ENCODE measurements at places on chromosomes 2 and 18.

- DNase-seq: no peak
Observed at GRCh38 chr18:41660654-41661053, 294.4 kb upstream of the PIK3C3 start.

GRCh38 chr18:9643549-9643948, 29.2 kb upstream of the PPP4R1 start:
- DNase-seq: no peak

GRCh38 chr2:64655018-64655664, 1.4 kb upstream of the SERTAD2 start:
- no peak for DNase-seq

- no peak for DNase-seq
Observed at GRCh38 chr2:10326707-10327594, 24.2 kb downstream of the HPCAL1 start.

DNA sequence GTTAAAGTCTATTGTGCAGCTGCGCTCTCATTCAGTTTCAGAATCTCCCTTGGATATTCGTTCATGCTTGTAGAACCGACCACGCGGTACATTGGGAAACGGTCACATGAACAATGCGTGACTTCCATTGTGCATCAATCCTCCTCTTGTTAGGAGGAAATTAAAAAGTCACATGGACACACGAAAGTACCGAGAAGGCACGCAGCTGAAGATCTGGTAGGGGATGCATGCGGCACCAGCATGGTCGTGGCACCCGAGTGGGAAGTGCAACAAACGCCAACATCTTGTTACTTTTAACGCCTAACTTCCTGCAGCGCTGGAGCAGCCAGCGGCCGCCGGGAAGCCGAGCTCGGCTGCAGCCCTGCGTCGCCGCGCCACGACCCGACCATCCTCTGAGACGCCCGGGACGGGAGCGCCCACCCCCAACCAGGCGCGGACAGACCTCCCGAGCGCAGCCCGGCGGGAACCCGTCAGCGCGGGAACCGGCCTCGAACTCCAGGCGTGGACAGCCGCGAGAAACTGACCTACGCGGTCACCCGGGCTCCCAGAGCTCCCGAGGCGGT, 412 bp downstream of the OSBPL1A start:
- DNase-seq: peak; percentile 41

DNA sequence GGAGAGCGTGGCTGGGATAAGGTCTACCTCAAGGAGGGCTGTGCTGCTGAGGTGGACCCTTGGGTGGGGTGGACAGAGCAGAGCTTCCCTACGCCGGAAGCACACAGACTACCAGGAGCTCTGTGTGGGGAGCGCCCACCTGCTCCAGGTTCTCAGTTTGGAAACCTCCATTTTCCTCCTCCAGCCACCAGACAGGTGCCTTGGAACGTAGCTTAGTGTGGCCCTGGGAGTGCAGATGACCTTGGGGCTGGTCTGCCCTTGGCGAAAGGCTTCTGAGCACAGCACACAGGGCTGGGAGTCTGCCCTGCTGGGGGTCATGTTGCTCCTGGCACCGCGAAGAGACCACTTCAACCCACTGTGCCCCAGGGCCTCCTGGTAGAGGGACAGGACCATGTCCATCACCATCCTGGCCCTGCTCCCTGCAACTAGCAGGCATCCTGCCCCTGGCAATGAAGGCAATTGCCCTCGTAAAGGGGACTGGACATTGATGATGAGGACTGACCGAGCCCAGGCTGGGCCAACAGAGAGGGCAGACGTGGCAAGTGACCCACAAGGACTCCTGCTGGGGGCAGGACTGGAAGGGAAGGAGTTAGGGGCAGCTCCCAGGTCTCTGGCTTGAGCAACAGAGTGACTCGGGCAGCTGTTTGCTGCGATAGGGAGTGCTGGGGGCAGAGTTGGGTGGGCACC, 214.7 kb downstream of the CYP26B1 start:
- no peak for DNase-seq

DNA sequence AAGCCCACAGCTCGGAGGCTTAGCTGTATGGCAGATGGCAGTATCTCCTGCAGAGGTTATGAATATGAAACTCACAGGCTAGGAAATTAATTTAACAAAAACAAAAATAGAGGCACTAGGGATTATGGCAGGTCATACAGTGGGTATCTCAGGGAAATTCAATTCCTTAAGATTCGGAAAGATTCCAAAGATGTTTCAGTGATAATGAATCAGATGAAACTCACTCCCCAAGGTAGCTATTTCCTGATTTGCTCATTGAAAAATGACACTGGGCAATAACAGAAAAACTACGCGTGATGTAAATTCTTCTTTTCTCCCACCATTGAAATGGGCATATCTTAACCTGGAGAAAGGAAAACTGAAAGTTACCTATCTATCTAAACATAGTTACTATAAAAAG, 414.1 kb downstream of the STK39 start:
- DNase-seq: no peak

DNA sequence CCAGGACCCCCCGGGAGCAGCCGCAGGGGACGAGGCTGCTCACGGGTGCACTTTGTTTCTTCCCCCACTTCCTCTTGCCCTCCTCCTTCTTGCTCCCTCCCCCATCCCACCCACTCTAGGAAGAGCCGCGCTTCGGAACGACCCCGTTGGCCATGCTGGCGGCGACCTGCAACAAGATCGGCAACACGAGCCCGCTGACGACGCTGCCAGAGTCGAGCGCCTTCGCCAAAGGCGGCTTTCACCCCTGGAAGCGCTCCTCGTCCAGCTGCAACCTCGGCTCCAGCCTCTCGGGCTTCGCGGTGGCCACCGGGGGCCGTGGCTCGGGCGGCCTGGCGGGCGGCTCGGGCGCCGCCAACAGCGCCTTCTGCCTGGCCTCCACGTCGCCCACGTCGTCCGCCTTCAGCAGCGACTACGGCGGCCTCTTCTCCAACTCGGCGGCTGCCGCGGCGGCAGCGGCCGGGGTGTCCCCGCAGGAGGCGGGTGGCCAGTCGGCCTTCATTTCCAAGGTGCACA, 1.3 kb downstream of the SP9 start:
- peak; percentile 9 for DNase-seq

DNA sequence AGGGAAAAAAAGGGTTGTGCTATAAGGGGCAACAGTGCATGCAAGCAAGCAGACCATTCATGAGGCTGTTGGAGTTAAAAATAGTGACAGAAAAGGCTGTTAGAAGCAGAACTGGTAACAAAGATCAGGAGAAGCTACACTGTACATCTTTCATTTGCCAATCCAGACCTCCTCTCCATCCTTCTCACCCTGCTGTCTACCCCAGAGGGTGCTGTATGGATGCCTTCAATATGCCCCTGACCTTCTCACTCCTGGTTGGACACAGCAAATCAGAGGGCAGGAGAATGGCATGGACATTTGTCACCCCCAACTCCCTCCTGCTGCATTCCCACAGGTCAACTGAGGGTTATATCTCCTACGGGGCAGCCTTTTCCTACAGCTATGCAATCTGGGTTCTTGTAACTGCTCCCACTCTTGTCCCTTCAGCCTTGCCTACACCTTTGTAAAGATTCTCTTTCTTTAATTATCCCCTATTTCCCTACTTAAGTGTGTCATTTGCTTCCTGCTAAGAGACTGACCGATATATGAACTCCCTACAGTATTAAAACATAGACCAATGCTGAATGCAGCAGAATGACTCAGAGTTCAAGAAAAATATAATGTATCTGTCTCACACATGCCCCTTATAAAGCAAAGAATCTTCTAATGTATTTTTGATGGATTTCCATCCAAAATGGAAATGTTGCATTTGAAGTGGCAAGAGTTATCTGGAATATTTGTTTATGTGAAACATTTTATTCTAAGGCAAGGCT, 169.2 kb upstream of the NCKAP5 start:
- no peak for DNase-seq

DNA sequence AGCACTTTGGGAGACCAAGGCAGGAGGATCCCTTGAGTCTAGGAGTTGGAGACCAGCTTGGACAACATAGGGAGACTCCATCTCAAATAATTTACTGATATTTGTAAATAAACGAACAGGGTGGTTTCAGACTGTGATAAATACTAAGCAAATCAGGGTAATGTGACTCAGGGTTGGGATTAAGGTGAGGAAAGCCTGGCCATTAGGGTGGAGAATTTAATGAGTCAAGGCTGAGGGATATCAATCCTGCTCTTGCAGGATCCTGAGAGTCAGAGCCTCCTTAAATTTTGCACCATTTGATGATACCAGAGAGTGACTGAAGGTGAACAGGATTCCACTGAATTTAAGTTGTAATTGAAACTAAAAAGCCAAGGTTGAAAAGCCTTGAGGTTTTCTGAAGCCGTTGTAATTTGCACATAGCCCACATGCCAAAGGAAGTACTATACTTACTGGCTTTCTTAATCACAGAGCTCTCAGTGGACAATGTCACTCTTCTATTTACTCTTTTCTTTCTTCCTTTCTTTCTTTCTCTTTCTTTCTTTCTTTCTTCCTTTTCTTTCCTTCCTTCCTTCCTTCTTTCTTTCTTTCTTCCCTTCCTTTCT, 28.6 kb upstream of the AP1S3 start:
- DNase-seq: peak; percentile 26

- DNase-seq: no peak
Observed at GRCh38 chr2:100267751-100268150, 54.5 kb downstream of the LONRF2 start.

- no peak for DNase-seq
Observed at GRCh38 chr2:133365117-133365516, 203.1 kb downstream of the NCKAP5 start.

DNA sequence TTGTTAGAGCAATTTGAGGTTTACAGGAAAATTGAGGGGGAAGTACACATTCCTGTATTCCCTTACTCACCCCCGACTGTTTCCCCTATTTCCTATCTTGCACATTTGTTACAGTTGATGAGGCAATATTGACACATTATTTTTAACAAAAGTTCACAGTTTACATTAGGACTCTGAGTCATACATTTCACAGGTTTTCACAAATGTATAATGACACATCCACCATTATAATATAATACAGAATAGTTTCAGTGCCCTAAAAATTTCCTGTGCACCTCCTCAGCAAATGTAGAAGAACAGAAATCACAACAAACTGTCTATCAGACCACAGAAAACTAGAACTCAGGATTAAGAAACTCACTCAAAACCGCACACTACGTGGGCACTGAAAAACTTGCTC, 160.6 kb upstream of the RMP24 start:
- no peak for DNase-seq

DNA sequence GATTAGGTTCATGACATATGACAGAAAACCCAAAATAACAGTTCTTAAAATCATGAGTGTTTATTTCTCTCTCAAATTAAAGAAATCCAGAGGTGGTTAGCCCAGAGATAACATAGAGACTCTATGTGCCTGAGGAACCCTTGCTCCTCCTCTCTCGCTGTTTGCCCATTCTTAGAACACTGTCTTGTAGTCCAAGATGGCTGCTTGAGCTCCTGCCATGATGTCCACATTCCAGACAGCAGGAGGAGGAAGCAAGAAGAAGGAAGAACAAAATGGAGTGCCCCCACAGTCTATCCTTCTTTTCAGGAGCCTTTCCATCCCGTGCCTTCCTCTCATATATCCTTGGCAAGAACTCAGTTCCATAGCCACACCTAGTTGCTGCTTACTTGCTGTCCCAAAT, 13.9 kb upstream of the ST8SIA5 start:
- no peak for DNase-seq

DNA sequence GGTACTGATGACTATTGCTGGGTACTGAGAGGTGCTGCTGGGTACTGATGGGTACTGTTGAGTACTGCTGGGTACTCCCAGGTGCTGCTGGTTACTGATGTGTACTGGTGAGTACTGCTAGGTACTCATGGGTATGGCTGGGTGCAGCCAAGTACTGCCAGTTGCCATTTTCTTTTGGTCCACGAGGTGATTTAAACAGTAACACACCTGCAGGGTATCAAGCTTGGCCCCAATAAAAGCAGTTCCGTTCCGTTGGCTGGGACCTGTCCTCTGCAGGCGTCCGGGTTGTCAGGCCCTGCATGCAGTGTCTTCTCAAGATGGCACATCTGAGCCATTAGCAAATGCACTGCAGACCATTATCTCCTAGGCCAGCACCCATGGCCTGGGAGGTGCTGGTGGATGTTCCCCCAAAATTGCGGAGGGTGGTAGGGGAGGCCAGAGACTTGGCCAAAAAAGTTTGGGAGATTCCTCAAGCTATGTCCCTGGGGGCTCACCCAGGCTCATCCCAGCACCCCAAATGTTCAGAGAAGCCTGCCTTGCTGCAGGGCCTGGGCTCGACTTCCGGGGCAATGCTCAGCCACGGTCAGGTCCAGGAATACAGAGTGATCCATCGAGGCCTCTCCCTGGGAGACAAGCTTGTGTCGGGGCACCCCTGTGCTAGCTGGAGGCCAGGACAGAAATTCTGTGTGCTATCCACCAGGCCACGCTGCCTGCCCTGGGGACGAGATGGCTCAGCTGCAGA, 165.2 kb downstream of the TWIST2 start:
- no peak for DNase-seq

DNA sequence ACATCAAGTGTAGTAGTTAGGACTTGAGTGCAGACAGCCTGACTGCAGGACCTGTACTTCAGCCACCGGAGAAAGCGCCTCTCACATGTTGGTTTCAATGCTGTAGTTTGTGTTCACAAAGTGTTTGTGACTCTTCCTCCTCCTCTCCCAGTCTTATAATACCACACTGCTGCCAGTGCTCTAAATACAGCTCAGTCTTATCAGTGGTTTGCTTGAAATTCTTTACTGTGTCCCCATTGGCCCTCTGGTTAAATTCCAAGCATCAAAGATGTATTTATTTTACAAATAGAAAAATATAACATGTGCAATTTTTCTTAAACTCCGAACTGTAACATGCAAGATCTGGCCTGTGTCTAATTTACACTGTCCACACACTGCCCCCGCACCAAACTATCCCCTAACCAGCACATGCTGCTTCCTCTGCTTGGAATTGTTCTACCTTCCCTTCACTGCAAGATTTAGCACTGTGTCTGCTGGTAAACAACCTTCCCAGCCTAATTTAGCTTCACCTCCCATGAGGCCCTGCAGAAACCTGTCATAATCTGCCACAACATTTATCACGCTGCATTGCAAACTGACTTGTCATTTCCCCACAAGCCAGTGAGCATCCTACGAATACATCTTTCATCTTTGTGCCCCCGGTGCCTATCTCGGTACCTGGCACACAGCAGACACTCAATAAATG, 77.1 kb downstream of the SUMO1 start:
- DNase-seq: no peak

GRCh38 chr18:76195601-76196000, 299.4 kb downstream of the ZNF516 start:
- DNase-seq: no peak

DNA sequence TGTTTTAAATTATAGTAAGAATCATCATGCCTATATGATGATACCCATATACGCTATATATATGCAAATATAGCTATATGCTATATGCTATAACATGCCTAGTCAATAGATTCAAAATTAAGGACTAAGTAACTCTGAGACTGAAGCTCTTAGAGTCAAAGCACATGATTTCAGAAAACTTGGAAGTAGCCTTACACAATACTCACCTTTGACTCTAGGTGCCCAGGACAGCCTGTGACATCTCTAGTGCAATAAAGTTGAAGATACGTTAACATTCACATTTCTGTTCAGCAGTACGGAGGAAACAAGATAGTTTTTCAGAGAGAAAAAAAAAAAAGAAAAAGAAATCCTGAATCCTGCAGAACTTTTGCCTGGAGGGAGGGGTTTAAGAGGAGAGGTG, 149.7 kb upstream of the PIK3C3 start:
- DNase-seq: no peak

Data from Jurkat, Clone E6-1 (cell line).